Progenitor cell of endocrine pancreas (in vitro differentiated cells): ENCODE measurements at places on chromosomes 6 and 20. TPM values are rescaled to one million over a fixed set of nuclear protein-coding genes. Genes with fewer than 3 reads are reported as not detected.

DNA sequence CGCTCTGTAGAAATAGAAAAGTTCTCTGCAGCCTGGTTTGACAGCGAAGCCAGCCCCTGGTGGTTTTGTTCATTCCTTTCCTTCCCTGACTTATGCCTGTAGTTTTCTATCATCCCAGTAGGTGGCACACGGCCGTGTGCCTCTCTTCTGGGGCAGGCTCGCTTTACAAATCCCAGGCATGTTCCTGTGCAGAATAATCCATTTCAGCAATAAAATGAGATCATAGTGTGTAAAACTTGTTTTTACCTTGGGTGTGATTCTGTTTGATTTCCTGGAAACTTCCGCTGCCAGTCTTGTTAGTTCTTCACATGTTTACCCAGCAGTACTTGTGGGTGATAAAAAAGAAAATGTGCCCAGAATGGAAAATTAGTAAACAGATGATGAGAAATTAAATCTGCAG lies 7.4 kb upstream of the INSM1 start:
- DNase-seq: peak; percentile 30

The C2 gene
- 0.47 and 0.65 TPM in 2 replicates for total RNA-seq

GRCh38 chr6:139944131-139944530 lies 569.7 kb upstream of the CITED2 start:
- no peak for DNase-seq

The TGM6 gene
- not detected in 2 replicates for total RNA-seq

The OVOL2 gene
- total RNA-seq: 5.4 and 5.9 TPM in 2 replicates

DNA sequence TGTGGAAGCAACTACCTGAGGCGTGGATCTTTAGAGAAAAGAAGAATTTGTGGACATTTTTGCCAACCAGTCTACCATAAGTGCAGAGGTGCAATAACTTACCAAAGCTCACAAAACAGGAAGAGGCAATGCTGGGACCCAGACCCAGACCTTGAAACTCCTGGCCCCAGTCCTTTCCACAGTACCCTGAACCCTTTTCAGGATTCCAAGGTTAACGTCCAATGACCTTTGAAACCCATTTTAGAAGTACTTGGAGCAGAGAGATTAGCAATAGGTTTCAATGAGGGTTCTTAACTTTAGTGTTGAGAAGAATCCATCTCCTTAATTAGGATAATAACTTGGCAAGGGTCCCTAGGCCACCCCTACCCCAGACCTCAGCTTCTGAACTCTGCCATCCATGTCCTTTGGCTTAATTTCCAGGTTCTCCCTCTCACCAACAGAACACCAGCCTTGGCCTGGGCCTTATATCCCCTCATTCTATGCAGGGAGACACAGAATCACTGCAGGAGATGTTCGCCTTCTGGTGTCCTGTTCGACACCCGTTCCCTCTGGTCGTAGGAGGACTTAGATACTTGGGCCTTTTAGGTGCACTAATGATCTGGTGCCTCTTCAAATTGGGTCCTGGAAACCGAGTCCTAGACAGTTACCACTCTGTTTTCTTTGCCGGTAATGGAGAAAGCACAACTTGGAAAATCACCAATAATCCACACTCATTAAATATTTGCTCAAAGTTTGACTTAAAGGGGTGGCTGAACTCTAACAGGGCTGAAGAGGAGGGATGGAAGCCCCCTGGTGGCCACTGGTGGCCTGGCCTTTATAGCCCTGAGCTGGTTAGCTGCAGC lies 40.6 kb downstream of the ISM1 start:
- peak; percentile 26 for DNase-seq

- no peak for DNase-seq
Measured at GRCh38 chr6:53070806-53071205, 5.6 kb downstream of the FBXO9 start.

- DNase-seq: no peak
Measured at GRCh38 chr6:15017261-15017660, 228.6 kb upstream of the JARID2 start.

- no peak for DNase-seq
Measured at GRCh38 chr20:36614781-36615557, 9.4 kb downstream of the RAB5IF start.

DNA sequence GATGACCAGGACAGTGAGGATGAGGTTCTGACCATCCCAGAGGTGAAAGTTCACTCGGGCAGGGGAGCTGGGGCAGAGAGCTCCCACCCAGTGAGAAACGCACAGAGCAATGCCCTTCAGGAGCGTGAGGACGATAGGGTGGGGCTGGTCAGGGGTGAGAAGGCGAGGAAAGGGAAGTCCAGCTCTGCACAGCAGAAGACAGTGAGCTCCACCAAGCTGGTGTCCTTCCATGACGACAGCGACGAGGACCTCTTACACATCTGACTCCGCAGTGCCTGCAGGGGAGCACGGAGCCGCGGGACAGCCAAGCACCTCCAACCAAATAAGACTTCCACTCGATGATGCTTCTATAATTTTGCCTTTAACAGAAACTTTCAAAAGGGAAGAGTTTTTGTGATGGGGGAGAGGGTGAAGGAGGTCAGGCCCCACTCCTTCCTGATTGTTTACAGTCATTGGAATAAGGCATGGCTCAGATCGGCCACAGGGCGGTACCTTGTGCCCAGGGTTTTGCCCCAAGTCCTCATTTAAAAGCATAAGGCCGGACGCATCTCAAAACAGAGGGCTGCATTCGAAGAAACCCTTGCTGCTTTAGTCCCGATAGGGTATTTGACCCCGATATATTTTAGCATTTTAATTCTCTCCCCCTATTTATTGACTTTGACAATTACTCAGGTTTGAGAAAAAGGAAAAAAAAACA lies 16.6 kb upstream of the SLC22A1 start:
- DNase-seq: no peak

The SGK2 gene
- total RNA-seq: 8.7 and 8.9 TPM in 2 replicates

- DNase-seq: no peak
Measured at GRCh38 chr20:25325073-25325472, 65.6 kb downstream of the ABHD12 start.

DNA sequence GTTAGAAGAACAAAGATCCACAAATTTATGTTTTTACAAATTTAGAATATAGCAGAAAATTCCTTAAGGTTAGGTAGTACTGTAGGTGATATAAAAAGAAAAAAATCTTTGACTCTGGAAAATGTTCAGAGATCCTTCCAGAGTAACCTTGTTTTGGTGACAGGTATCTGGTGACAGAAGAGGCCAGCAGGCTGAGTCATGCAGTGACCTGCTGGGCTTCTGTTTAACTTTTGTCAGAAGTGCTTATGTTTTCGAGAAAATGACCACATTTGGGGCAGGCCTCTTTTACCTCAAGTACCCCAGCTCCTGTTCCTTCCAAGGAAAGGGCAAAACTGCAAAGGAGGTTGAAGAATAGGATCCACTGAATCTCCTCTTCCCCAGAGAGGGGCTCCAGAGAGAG lies 10.5 kb upstream of the CLDN20 start:
- no peak for DNase-seq

- DNase-seq: no peak
Measured at GRCh38 chr20:20711413-20711812, 1.0 kb downstream of the RALGAPA2 start.

GRCh38 chr6:6746333-6746969 lies 157.9 kb downstream of the LY86 start:
- no peak for DNase-seq

DNA sequence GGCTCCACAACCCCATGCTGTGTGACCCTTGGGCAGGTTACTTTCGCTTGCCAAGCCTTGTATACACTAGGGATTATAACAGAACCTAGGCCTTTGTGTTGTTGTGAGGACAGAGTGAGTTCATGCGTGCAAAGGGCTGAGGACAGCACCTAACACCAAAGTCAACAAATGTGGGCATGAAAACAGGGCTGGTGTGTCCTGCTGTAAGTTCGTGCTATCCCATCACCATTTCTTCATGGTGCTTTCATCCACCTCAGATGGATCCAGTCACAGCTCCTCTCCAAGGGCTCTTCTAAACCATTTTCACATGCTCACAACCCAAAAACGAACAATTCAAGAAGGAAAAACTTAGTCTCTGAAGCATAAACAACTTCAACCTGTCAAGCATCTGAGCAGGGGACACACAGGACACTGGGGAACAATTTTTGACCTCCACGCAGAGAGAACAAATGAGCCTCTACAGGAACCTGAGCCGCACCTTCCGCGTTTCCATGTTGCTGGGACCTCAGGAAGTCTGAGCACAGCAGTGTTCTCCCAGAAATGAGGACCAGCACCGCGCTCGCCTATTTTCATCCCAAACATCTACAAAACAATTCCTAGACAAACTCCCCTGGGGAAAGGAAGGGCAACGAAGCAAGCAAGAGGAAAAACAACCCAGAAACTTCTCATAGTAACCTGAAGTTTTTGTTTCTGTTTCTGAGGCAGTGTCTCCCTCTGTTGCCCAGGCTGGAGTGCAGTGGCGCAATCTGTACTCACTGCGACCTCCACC lies 3.1 kb downstream of the LRP11 start:
- no peak for DNase-seq

DNA sequence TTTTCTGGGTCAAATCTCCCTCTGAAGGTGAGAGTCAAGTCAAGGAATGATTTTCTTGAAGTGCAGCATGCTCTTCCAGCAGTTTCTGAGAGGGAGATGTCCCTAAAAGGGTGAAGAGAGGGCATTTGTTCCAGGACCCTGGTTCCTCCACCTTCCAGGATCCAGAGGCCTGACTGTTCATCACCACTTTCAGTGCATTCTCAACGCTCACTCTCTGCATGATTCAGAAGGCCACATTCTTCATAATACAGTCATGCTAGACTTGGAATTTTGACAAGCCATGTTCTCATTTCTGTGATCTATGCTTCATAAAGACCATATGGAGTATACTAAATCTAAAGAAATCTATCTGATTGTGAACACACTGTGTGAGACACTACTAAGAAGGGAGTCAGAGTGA lies 85.1 kb downstream of the PDE7B start:
- no peak for DNase-seq

DNA sequence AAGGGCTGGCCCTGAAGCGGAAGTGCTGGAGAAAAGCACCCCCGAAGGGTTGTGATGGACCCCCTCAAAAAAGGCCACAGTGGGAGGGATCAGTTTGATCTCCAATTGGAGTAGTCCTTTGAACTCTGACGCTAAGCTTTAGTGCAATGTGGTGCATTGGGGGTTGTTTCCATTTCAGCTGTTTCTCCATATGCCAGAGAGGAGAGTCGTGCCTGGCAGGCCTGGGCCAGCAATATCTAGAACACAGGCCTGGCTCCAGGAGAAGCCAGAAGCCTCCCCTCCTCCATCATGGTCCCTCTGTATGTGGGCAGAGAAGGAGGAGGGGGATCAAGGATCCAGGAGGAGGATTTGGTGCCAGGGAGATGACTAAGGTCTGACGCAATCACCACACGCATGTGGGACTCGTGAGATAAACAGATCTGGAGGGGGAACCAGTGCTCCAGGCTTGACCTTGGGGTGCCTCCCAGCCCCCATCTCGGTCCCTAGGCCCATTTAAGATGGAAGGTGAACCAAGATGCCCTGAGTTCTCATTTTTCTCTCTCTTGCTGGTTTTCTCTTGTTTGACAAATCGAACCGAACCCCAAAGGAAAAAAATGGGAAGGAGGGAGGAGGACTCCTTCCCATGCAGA lies 517.4 kb upstream of the JARID2 start:
- no peak for DNase-seq

The WFDC2 gene
- total RNA-seq: 161 and 188 TPM in 2 replicates

DNA sequence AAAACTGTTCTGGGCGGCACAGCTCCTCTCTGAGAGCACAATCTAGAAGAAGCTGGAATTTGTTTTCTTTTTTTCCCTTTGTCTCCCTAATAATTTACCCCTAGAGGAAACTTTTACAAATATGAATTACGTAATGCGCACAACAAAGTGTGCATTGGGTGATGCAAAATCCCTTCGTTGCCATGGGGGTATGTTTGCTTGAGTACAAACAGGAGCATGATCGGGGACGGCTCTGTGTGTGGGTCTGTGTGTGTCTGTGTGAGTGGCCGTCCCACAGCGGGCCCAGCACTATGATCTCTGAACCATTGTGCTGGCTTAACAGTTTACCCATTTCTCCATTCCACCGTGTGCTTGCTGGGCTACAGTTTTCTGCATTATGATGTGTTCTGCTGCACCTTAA lies 278.2 kb downstream of the CDC5L start:
- no peak for DNase-seq

The HM13 gene
- 211 and 217 TPM in 2 replicates for total RNA-seq

DNA sequence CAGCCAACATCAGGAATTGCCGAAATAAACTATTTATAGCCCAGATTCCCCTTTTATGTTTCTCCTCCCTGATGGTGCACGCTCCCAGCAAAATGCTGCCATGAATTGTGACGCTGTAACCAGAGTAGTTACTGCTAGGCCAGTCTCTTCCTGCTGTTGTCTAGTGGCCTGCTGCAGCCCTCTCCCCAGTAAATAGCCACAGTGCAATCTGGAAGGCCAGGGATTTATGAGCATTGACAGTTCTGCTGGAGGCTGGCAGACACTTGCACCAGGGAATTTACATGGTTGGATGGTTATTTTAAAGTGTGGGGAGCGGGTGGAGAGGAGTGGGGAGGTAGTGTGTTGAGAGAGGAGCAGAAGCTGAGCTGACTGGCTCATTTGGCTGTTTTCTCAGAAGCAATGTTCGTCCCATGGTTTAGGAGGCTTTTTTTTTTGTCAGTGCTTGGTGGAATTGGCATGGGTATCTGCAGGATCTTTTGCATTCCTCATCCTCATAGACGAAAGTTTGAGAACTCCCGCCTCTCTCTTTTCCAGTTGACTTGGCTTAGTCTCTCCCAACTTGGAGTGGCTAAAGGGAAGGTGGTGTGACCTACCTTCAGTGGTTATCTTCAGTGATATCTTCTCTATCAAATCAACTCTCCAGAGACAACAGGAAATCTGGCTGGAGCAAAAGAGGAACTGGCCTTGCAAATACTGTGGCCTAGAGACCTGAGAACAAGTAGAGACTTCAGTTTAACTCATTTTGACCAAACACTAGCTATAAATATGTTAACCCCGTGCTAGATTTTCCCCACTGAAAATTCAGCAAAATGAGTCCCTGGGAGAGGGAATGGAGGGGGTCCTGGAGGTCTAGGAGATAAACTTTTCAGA lies 99.3 kb upstream of the VSTM2L start:
- no peak for DNase-seq

The RCAN2 gene
- 23.3 and 27.4 TPM in 2 replicates for total RNA-seq

- no peak for DNase-seq
Measured at GRCh38 chr6:149246691-149247384, 70.7 kb upstream of the TAB2 start.

GRCh38 chr20:23018432-23018831 lies 16.7 kb upstream of the SSTR4 start:
- DNase-seq: no peak

DNA sequence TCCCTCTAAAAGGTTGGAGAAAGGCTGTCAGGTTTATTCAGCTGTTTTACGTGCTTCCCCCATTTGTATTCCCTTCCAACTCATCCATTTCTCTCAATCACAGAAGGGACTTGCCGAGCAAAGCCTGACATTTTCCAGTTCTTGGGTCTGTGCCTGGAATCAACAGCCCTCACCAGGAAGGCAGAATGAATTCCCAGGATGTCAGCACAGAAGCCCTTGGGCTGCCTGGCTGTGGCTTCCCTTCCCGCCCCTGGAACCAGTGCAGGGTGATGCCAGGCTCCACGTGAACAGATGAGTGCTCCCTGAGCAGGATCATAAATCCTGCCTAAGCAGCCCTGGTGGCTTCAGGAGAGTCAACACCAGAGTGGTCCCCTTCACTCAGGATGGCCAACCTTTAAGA lies 86.1 kb upstream of the CD83 start:
- no peak for DNase-seq
